ENCODE measurements at places on chromosomes 11 and 22. TPM values are rescaled to one million over a fixed set of nuclear protein-coding genes. Genes with fewer than 3 reads are reported as not detected.

NXPE1 gene
- not detected for total RNA-seq

TNNT3 gene
- 8.8 TPM for total RNA-seq

- no peak for DNase-seq
Observed at GRCh38 chr11:134480136-134480712, 68.2 kb upstream of the B3GAT1 start.

GRCh38 chr22:47260551-47260950 is 498.1 kb downstream of the TBC1D22A start:
- DNase-seq = no peak

- DNase-seq = peak; percentile 64
Observed at GRCh38 chr11:125433454-125434121, 62.5 kb downstream of the FEZ1 start.

OPCML gene
- total RNA-seq = 1.3 TPM

- no peak for DNase-seq
Observed at GRCh38 chr22:33528183-33528582, 392.1 kb downstream of the LARGE1 start.

SCN3B gene
- 1.3 TPM for total RNA-seq

DNA sequence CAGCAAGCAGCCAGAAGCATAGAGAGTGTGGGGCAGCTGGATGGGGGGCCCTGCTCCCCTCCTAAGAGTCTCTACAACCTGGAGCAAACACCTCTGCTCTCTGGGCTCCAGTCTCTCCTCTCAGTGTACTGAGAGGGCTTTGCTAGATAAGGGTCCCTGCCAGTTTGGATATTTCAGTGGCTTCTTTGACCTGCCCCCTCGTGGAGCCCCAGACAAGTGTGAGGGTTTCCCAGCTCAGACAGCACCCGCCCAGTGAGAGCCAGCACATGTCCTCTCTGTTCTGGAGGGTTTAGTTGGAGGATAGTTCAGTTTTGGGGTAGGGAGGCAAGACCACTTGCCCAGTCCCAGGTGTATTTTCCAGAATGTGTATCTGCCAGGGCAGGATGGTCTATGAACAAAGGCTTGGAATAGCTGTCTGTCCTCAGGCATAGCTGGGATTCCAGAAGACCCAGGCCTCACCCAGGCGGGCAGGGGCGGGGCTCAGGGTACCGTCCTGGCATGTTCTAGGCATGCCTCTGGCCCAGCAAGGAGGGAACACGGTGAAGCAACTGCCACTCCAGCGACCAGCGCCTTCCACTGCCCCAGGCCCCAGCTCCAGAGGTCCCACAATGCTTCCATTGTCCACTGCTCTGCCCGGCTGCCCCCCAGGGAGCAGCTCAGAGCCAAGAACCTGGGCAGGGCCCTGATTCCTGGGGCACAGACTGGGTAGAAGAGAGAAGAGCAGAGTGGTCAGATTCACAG is 7.5 kb upstream of the MICALL1 start:
- no peak for DNase-seq

DNA sequence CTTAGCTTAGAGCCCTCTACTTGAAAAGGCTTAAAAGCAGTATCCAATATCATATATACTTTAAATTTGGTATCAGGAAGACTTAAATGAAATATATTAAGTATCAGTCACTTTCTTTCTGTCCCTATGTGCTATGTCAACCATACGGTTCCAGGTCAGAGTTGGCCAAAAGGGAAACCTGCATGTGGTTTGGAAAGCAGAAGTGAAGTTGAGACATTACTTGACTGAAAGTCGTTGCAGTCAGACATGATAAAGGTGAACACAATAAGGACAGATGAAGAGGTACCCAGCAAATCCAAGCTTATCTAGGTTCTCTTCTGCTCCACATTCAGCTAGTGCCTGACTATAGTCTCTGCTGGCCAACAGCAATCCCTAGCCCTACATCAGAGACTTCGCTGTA is 336.8 kb downstream of the KCNA4 start:
- DNase-seq = no peak

FXYD6 gene
- total RNA-seq = 28.6 TPM

DNA sequence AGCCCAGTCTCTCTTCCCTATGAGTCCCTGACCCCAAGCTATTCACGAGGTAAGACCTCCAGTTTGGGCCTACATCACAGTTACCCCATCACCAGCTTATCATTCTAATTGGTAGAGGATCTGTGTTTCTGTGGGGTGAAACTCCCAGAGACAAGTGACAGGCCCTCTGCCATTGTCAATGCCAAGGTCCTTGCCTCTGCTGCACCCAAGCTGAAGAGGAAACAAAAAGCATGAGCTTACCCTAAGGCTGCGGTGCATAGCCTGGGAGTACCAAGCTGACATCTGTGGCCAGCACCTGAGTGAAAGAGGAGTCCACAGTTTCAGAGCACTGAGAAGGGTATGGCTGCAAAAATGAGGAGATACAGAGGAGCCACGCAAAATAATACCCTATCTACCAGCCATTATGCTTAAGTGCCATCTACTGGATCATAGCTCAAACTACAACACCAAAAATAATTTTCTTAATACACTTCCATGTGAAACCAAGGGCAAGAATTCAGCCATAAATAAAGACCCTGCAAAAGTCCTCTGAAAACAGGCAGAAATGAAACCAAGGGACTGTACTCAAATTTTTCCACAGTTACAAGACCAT is 62.3 kb upstream of the ANO5 start:
- no peak for DNase-seq

SMIM35 gene
- 0.15 TPM for total RNA-seq

DNA sequence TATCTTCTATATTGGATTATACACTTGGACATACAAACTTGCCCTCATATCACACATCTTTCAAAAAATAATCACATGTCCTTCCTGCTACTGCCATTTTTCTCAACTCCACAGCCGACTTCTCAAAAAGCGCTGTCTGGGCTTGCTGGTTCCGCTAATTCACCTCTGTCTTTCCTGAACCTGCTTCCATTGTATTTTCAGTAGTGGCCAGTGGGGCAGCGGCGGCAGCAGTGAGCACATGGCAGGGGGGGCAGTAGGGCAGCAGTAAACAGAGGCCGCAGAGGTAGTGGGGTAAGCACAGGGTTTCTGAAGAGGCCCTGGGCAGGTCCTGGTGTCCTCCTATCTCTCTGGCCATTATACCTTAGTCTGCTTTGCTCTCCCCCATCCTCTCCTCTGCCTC is 126.3 kb downstream of the RRAS2 start:
- no peak for DNase-seq

GRCh38 chr11:36426226-36426848 is 83.7 kb downstream of the TRAF6 start:
- DNase-seq = no peak

DNA sequence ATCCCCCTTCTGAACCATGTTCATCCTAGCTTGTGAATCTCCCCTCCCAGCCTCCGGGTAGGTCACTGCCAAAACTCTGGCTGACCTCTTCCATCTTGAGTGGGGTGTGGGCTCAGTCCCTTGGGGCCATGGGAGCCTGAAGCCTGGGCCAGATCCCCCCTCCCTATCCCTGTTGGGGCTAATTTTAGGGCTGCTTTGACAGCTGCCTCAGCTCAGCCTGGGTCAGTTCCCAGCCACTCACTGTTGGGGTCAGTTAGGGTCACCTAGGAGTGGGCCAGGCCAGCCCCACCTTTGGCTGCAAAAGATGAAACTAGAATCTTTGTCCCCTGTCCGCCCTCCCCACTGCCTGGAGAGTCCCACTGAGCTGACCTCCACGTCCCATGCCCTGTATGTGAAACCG is 29.8 kb upstream of the P2RY2 start:
- DNase-seq = no peak

DNA sequence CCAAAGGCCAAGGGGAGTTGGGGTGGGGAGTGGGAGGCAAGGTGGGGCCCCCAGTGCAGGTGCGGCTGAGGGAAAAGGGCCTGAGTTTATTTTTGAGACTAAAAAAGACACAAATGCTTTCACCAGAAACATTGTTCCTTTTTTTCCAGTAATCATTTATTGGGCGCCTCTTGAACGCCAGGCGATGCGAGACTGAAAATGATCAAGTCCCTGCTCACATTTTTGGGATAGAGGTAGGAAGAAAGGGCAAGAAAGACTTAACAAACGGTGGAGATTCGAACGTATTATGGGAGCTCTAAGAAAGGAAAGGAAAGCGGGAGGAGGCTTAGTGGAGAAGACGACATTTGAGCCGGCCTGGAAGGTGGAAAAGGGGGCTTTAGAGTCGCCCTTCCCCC is 796 bp upstream of the SF3B2 start:
- no peak for DNase-seq

- no peak for DNase-seq
Observed at GRCh38 chr11:21072558-21072957, 403.2 kb downstream of the NELL1 start.

DNA sequence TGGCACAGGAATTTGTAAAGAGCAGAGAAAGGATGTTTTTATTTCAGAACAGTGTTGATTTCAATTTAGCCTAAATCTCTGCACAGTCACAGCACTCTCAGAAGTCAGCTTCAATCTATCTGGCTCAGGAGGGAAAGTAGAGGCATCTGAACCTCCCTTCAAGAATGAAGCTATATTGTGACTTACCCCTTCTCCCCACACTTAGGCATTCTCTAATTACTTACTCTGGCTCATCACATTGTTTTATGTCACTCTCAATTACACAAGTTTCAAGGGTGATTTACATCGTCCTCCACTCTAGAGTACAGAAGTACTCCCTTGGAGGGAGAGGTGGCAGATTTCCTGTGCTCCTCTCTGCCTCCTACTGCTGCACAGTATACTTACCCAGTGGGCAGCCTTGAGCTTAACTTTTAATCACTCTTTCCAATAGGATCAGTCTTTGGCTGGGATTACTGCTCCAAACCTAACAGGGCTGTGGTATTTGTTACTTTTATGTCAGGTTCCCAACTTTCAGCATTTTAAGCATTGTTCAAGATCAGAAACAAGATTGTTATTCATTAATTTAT is 211.4 kb downstream of the AASDHPPT start:
- no peak for DNase-seq

GRCh38 chr11:6755303-6755952 is 16.3 kb downstream of the OR2AG2 start:
- no peak for DNase-seq

TMEM138 gene
- 38.2 TPM for total RNA-seq

DNA sequence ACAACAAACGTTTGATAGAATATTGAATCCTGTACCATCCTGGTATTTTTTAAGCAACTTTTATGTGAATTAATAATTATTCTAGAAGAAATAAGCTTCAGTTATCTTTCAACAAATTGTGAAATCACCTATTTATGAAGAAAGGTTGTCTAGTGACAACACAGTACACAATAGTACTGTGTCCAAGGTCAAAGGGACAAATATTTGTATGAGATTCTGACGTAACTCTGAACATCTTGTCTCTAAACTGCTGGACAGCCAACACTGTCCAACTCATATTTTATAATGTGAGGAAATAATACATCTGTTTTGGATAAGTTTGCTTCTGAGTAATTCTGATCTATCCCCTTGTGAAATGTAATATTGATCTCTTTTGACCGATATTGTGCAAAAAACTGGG is 18.9 kb downstream of the CASP5 start:
- DNase-seq = no peak

DNA sequence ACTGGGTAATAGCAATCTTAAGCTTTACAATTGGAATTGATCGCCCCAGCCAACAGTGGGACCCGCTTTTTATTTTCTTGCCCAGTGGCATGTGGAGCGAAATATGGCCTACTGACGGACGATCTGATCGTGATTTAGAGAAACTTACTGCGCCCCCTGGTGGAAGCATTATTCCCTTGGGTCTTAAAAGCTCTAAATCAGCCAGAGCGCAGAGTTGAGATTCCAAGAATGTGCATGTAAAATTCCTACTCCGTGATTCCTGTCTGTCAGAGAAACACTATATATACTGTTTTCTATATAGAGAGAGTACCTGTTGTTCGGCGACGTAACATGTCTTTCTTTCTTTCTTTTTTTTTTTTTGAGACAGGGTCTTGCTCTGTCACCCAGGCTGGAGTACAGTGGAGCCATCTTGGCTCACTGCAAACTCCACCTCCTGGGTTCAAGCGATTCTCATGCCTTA is 3.7 kb upstream of the DPF2 start:
- peak; percentile 89 for DNase-seq

DNA sequence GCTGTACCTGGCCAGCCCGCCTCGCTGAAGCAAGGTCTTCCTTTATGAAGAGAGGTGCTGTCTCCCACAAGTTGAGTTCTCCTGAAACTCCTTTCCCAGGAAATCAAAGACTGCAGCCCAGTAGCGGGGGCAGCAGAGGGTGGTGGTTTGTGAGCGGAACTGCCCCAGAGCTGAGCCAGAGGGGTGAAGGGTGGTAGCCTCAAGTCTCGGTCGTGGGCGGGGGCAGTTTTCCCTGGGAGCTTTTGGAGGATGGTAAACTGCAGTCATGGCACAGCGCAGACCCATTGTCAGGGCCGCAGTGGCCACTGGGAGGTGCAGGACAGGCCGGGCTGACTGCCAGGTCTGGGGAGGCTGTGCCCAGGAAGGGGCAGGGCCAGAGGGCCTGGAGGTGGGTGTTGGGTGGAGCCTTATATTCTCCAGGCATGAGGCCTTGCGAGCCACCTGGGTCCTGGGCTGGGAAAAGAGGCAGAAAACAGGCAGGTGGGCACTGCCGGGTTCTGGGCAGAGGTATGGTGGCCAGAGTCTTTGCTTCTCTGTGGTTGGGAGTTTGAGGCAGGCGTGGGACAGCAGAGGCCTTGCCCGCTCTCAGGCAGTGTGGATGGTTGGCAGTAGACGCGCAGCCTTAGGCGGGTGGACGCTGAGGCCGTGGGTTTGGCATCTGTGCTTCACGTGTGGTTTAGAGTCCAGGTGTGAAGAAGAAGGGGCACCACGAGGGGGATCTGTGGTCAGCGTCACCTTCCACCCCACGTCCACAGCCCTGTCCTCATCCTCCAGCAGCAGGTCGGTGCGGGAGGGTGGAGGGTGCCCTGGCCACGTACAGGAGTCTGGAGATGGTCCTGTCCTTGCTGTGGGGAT is 1176.4 kb downstream of the BRD1 start:
- no peak for DNase-seq

DNA sequence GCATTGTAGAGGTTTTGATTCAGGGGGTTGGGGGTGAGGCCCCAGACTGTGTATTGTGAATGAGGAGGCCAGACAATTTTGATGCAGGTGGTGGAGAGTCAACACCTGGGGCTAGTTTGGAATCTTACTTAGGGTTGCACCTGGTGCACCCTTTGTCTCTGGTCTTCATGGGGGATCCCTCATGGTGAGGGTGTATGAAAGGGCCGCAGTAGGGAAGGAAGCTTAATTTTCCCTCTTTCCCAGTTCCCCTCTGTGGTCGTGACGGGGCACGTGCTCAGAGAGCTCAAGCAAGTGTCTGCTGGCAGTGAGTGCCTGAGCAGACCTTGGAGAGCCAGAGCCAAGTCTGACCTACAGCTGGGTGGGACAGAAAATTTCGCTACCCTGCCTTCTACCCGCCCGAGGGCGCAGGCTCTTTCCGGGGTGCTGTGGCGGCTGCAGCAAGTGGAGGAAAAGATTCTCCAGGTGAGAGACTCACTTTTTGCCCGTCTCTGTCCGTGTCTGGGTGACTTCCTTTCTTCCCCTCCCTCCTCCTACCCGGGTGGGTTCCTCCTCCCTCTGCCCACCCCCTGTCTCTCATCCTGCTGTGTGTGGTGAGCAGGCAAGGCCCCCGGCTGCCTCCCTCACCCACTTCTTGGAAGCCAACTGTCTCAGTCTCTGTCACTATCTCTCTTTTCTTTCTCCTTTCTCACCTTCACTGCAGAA is 131.7 kb downstream of the MICAL2 start:
- DNase-seq = no peak
